ENCODE measurements at places on chromosomes 13 and 19.

- no peak for DNase-seq
Observed at GRCh38 chr19:4641132-4641531, 1.8 kb downstream of the TNFAIP8L1 start.

DNA sequence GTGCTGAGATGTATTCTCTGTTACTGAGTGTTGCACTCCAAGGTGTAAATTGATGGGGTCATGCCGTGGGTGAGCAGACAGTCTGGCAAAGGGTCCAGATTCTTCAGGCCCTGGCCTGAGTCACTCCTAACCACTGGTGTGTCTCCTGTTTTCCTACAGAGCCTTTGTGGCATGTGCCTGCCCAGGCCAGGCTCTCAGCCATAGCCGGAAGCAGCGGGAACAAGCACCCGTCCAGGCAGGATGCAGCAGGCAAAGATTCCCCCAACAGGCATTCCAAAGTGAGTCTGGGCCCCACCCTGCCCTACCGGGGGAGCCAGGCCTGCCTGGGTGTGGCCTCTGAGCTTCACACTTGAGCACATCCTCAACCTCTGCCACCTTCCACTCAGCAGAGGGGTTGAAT lies 61.9 kb downstream of the DPF1 start:
- DNase-seq, result no peak

- no peak for DNase-seq
Observed at GRCh38 chr13:57128909-57129308, 11.8 kb upstream of the PRR20A start.

GRCh38 chr13:105466376-105466775 lies 1069.1 kb downstream of the EFNB2 start:
- DNase-seq, result no peak

- DNase-seq, result no peak
Observed at GRCh38 chr13:38430796-38431195, 81.1 kb downstream of the UFM1 start.

- DNase-seq, result no peak
Observed at GRCh38 chr13:35614666-35615065, 138.2 kb upstream of the MAB21L1 start.

- DNase-seq, result peak; percentile 33
Observed at GRCh38 chr19:41936416-41936850, 8.2 kb upstream of the ERFL start.

GRCh38 chr19:39406656-39407409 lies at the start of gene ZFP36:
ZFP36 (plus strand) TSS chr19:39406847; CDS start chr19:39406905, 58 bp downstream.
- DNase-seq, result peak; percentile 83

- DNase-seq, result peak; percentile 26
Observed at GRCh38 chr19:46426506-46427162, 2.1 kb downstream of the PNMA8C start.

GRCh38 chr19:41861116-41861768 lies 1.2 kb downstream of the RPS19 start:
- DNase-seq, result no peak

DNA sequence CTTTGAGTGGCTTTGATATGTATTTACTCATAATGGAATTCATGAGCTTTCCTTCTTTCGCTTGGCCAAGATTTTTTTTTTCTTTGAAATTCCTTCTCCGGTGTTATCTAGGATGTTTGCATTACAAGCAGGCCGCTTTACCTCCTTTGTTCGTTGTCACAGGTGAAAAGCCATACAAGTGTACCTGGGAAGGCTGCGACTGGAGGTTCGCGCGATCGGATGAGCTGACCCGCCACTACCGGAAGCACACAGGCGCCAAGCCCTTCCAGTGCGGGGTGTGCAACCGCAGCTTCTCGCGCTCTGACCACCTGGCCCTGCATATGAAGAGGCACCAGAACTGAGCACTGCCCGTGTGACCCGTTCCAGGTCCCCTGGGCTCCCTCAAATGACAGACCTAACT lies 16.7 kb downstream of the KLF5 start:
- no peak for DNase-seq

Data from stimulated activated naive CD4-positive, alpha-beta T cell treated with Interleukin-2 at 50 U/mL for 16 hours (primary cell).